ENCODE measurements at places on chromosomes 5 and 9.
A peak's percentile ranks its signal among the peaks of the same experiment; 100 is the strongest.

GRCh38 chr5:74630453-74631066 lies 10.0 kb downstream of the ENC1 start:
- no peak for DNase-seq

DNA sequence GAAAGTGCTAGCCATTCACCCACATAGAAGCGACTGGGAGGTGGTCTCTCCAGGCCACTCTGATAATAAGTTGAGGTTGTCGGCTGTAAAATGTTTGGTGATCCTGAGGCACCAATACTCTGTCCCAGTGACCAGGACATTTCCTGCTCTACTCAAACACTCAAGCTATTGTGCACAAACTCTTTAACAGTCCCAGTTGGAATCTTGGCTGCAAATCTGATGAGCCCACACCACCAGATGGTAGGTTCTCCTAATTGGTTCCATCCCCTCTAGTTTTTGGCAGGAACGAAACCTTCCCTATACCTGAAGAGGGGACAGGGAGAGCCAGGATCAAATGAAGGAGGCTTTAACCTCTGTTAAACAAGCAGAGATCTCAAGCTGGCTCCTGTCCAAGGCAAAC lies 14.3 kb downstream of the GRIA1 start:
- DNase-seq: no peak

- DNase-seq: no peak
Observed at GRCh38 chr5:107235167-107235566, 435.6 kb downstream of the EFNA5 start.

DNA sequence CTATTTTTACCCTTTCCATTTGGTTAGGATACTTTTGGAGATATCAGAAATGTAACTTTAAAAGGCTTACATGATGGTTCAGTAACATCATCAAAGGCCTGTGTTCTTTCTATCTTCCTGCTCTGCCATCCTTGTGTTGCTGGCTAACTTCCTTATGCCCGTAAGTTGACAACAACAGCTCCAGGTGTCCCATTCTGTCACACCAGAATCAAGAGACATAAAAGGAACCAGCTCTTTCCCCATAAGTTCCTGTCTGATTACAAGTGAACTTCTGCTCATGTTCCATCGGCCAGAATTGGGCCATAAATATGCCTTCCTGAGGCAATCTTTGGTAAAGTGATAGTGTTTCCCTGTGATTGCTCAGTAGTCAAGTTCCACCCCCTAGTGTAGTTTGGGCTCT lies 92.4 kb downstream of the FAM170A start:
- no peak for DNase-seq

DNA sequence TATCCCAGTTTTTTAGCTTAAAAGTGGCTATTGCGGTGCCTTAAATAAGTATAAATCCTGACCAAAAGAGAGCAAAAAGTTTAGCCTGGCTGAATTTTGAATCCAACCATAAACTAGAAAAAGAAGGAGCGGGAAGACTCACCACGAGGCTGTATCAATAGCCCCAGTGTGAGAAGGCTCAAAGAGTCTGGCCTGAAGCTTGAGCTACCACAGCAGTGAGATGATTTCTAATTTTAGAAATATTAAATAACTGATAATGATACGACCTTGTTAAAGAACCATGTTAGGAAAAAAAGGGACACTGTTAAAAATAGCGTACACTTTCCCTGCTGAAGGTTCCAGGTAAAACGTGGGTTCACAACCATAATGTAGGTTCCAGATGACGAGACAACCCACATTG lies 134.1 kb upstream of the ZNF462 start:
- DNase-seq: no peak

DNA sequence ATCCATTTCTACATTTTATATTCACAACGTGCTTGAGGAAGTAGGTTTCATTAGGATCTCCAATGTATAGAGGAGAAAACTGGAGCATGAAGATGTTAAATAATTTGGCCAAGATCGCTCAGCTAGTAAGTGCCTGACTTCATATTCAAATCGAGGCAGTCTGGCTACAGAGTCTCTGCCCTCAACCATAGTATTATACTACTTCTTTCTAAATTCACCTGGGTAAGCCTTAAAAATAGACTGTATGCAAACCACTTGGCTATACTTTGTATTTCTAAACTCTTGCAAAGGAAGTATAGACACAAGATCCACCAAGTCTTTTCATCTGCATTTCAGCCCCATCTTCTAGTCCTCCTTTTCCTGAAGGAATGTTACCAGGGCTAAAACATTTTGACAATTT lies 232.0 kb downstream of the PLK2 start:
- no peak for DNase-seq

DNA sequence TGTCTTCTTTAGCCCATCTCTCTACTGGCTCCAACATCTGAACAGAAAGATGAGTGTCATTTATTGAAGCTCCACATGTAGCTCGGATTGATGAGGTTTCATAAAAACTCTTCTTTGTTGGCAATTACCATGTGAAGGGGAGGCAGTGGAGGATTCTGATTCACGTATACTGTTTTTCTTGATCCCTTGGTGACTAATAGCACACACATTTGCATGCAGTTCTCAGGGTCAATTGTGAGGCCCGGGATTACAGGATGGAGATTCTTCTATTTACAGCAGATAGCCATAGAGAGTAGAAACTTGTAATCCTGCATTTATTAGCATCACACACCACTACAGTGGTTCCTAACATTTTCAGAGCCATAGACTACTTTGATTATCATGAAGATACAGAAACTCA lies 133.2 kb upstream of the MARCHF11 start:
- no peak for DNase-seq

- no peak for DNase-seq
Observed at GRCh38 chr5:41193456-41194205, 19.7 kb downstream of the C6 start.

GRCh38 chr9:80605129-80605528 lies 1033.4 kb downstream of the TLE4 start:
- DNase-seq: no peak

GRCh38 chr5:175246242-175246888 lies 197.6 kb downstream of the DRD1 start:
- no peak for DNase-seq

DNA sequence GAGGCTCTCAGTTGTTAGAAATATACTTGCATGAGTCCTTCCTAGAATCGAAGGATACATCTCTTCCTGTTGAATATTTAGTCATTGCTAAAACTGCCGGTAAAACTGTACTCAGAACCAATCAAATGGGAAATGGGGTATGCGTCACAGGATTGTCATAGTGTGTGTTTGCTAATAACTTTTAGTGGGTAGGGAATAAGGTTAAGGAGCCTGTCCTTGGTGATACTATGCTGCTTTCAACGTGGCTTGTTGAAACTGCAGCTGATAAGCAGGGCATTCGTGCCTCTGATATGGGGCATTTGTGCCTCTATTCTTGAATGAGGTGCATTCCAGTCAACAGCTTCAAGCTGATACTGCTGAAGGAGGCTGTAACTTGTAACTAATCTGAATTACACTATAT lies 26.6 kb downstream of the HABP4 start:
- no peak for DNase-seq

- DNase-seq: no peak
Observed at GRCh38 chr5:171092194-171092593, 216.9 kb upstream of the TLX3 start.

DNA sequence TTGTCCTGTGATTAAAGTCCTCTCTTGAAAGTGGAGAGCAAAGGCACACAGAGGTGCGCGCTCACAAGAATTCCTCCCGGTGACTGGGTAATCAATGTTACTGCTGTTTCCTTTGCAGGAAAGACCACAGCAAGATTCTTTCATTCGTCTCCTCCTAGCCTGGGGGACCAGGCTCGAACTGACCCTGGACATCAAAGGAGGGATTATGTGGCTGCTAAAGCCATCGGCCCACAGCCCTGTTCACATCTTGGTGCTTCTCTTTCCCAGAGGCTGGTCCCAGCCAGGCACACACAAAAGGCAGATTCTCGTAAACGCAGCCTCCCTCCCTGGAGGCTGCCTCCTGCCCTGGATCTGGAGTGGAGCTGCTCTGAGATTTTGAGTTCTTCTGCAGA lies 230.9 kb downstream of the FANCC start:
- DNase-seq: no peak

GRCh38 chr9:89866701-89867100 lies 261.9 kb downstream of the GADD45G start:
- no peak for DNase-seq

DNA sequence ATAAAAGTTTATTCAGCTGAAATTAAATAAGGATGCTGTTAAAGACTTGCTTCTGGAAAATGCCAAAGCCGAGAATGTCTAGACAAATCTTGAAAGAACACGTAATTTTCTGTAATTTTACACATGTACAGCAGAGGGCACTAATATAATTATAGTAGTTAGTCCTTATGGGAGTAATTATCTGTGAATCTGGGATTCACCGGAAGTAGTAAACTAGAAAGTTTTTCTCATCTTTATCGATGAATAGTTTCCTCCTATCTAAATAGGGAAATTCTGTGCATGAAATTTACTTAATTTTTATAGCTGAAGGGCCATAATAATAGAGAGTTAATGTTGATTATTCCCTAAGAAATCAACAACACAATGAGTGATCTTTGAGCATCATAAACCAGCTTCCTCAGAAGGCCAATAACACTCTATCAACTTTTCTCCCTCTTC lies 18.4 kb upstream of the CNTLN start:
- DNase-seq: no peak

- DNase-seq: no peak
Observed at GRCh38 chr5:88489364-88489763, 220.7 kb upstream of the TMEM161B start.

GRCh38 chr5:74112372-74113195 lies 486.6 kb downstream of the ARHGEF28 start:
- no peak for DNase-seq

- DNase-seq: no peak
Observed at GRCh38 chr5:56732121-56732520, 83.2 kb upstream of the MAP3K1 start.

- no peak for DNase-seq
Observed at GRCh38 chr5:157836121-157836753, 22.7 kb downstream of the CLINT1 start.

GRCh38 chr9:77978086-77978781 lies 53.4 kb downstream of the GNAQ start:
- DNase-seq: no peak

DNA sequence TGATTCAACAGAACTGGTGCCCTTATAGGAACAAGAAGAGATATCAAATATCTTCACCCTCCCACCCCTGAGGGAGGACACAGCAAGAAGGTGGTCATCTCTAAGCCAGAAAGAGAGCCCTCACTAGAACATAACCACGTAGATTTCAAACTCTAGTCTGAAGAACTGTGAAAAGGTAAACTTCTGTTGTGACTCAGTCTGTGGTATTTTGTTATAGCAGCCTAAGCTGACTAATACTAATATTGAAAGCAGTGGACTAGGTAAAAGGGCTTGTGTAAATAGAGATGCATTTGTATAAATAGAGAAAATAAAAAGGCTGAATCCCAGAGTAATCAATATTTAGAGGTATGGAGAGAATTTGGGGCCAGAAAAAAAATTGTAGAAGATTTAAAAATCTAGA lies 157.6 kb upstream of the CCNH start:
- DNase-seq: no peak

GRCh38 chr5:44048276-44048984 lies 340.8 kb downstream of the FGF10 start:
- DNase-seq: no peak

DNA sequence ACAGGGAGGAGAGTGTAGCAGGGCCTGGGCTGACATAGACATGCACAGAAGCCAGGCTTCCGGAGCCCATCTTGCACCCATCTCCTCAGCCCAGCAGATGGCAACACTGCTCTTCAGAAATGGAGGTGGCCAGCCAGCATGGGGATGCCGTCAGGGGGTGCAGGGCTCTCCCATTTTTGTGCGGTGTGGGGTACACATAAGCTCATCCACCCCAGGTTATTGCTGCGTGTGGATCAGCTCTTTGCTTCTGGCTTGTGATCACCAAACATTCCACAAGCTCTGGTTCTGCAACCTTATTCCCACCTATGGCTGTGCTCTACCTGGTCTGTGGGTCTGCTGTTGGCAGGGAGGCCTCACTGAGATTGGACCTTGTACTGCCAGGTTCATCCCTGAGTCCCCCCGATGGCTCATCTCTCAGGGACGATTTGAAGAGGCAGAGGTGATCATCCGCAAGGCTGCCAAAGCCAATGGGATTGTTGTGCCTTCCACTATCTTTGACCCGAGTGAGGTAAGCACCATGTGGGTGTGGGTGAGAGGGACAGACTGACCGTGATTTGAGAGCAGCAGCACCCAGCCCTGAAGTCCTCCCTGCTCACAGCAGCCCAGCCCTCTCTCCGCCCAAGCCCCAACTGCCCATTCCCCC lies 17.3 kb downstream of the SLC22A5 start:
- peak; percentile 43 for DNase-seq

DNA sequence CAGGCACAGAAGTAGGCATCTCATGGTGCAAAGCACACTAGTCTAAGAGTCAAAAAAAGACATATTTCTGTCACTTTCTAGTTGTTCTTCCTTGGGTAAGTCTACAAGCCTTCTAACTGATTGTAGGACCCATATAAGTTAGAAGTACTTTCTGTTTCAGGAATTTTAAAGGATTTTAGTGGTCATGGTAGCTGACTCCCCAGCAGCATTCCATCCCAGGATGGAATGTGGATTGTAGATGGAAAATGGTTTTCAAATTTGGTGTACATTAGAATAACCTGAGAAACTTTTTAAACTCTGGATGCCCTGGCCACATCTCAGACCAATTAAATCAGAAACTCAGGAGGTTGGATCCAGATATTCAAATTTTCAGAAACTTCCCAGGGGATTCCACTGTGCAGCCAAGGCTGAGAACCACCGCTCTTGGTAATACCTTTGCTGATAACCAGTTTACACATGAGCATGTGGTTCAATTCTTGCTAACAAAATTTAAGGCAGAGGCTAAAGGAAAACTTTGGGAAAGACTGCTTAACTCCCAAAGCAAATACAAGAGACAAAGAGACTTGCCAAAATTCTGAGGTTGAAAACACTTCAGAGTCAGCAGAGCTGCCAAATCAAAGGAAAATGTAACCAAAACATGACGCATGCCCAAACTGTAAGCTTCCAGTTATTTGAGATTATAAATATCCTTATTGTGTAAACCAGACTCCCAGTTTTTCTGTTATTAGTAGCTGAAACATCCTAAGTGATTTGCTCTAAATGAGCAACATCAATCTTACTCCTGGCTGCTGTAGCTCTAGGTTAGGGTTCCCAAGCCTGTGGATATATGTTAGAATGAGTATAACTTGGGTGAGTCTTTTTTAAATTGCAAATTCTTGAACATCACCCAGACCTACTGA lies 145.4 kb upstream of the MTAP start:
- DNase-seq: no peak

- DNase-seq: no peak
Observed at GRCh38 chr9:6197330-6197729, 18.3 kb upstream of the IL33 start.

All from D721Med (cell line).